ENCODE measurements at places on chromosomes 6 and 20. TPM values are rescaled to one million over a fixed set of nuclear protein-coding genes. Genes with fewer than 3 reads are reported as not detected.

DNA sequence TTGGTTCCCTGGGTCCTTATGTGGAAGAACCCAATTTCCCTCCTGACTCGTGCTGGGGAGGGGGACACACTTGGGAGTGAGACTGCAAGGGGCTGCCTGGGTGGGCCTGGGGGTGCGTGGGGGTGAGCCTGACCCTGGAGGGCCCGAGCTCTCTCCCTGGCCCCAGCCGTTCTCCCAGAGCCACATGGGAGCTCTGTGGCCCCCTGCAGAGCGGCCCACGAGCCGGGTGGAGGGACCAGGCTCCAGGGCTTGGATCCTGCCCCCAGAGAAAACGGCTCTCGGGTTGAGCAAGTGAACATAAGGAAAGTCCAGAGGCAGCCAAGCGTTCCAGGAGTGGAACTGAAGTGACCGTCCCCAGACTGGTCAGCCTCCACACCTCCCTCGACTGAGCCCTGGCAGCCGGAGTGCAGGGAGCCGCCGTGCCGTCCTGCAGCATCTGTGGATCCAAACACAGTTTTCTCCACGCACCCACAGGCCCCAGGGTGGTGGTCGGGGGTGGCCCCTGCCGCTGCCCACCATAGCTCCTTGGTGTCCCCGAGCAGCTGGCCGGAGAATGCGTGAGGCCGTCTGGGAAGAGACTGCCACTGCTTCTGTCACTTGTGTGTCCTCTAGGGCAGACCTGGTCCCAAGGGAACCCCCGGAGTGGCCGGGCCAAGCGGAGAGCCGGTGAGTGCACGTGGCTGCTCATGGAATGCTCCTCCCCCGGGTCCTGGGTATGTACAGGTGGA is 10.6 kb downstream of the COL9A3 start:
- ATAC-seq = no peak

The OTOR gene
- 0.32 TPM for total RNA-seq

- no peak for ATAC-seq
Observed at GRCh38 chr6:137762168-137763090, 104.6 kb upstream of the TNFAIP3 start.

DNA sequence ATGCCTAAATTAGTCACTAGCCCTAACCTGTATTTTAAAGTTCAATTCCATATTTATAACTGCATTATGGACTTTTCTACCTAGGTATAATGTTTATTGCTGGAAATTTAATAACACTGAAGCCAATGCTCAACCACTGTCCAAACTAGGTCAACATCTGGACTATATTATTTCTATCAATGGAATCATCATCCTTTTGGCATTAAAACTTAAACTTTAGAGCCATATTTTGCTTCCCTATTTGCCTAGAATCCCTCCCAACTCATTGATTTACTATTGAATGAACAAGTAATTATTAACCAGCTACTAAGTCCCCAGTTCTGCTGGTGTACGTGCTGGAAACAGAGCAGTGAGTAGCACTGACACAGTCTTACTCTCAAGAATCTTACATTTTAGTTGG is 291.7 kb upstream of the SPTLC3 start:
- no peak for ATAC-seq
